ENCODE measurements at places on chromosomes 2 and 18.

- no peak for DNase-seq
Observed at GRCh38 chr2:131011486-131011885, 81.8 kb downstream of the FAM168B start.

- no peak for DNase-seq
Observed at GRCh38 chr18:47795434-47795814, 135.0 kb downstream of the SMAD2 start.

DNA sequence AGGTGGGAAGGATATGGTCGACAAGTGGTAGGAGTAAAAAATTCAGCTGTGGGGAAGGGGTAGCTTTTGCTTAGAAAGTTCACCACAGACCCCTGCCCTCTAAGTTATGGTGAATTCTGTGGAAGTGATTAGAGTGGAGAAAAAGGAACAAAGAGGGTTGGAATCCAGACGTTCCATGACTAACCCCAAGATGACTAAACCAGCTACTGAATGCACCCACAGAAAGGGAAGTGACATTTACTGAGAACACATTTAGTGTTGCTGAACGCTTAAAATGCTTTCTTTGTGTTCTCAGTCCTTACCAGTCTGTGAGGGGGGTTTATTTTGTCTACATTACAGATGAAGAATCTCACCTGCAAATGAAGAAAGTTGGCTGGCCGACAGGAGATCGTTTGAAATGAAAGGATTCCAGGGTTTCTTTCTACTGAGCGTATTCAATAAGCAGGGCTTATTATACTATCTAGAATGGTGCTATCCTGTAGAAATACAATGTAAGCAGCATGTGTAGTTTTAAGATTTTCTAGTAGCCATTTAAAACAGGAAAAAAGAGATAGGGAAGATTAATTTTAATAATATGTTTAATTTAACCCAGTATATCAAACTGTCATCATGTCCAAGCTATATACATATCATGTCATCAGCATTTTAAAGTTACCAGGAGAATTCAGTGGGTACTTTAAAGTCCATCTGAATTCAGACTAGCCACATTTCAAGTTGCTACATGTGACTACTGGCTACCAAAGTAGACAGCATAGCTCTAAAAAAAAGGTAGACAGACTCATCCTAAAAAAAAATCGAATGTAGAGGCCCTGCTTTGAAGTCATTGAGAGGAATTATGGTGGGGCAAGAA lies 60.1 kb downstream of the LIMS1 start:
- DNase-seq: peak; percentile 93

DNA sequence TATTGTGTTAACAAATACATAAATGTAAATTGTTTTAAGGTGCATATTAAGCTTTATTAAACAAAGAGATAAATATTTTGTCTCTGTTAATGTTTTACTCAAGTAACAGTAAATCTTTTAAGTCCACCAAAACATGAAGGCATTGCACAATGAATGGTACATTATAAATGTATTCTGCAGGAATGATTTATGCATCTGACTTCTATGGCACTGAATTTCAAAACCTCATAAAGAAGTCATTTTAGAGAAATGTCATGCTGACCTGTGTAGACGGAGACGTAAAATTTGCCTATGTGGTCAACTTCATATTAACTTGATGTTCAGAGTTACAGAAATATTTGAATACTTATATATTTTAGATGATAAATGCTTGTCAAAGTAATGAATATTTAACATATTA lies 194.7 kb downstream of the BABAM2 start:
- no peak for DNase-seq

DNA sequence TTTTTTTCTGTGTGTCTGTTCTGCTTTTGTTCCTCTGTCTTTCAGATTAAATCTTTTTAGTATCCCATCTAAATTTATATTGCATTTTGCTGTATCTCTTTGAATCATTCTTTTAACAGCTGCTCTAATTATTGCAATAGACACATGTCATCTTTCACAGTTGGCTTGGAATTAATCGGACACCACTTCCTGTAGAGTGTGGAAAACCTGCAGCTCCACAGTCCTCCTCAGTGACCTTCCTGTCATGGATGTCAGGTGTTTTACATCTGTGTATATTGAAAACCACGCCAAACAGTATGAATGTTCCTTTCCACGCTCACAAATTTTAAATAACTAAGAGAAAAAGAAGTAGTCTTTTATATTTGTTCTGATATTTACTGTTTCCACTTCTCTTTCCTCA lies 135.3 kb downstream of the PXDN start:
- DNase-seq: no peak

DNA sequence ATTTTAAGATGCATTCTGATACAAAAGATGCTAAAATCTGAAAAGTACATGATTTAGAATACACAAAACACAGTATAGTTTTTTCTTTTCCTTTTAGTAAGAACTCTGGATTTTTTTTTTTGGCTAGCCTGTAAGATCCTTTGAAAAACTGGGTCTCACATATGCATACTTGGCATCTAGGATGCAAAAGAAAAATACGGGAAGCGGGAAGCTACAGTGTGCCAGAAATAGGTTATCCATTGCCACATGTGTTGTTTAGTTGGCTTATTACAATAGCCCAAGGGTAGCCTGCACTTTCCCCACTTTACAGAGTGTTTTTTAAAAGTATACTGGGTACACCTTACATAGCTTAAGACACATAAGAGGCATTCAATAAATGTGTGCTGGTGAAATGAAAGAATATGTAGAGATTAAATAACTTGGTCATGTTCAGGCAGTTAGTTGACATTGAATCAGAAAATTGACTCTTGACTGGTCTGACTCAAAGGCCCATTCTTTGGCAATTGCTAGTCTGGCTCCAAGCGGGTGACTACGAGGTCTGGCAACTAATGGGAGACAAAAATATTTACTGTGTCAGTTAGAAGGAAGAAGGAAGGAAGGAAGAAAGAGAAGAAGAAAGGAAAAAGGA lies 286.8 kb upstream of the TRIB2 start:
- DNase-seq: no peak

DNA sequence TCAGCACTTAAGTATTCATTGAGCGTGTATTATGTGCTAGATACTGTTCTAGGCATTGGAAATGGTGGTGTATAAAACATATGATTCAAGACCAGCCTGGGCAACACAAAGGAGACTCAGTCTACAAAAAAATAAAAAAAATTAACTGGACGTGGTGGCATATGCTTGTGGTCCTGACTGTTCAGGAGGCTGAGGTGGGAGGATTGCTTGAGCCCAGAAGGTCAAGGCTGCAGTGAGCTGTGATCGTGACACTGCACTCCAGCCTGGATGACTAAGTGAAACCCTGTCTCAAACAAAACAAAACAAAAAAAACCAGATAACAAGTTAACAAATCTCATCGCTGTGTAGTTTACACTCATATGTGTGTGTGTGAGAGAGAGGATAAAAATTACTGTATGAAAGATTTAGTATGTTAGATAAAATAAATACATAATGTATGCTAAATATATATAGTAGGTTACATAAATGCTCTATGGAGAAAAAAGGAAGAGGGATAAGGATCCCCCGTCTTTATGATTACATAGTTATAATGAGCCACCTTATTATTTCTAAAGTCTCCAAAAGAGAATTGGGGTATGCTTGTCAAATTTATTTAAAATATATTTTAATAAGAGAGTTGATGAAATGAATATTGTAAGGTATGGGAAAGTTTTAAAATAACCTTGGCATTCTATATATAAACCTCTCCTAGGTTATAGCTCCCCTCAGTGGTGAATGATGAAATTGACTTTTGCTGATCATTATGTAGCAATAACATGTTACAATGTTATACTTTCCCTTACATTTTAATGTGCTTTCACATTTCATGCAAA lies 69.2 kb downstream of the EHBP1 start:
- peak; percentile 62 for DNase-seq

DNA sequence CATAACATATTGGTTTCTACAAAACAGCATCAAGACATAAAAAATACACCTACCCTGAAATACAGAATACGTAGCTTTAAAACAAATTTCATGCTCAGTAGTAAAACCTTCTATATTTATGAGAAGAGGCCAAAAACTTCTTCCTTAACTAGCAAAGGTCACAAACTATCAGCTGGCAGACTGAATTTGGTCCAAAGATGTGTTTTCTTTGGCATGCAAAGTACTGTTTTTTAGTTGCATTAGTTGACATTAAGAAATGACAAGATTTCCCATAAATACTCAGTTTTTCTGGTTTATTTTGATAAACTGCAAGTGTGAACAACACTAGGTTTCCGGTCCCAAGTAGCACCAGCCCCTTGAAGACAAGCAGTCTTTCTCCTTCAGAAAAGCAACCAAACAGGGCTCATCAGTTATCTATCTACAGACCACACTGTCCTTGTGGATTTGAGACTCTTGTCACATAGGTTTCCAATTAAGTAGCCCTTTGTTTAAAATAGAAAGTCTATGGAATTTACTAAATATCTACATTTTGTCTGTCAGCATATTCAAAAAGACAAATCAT lies 35.6 kb downstream of the SLC25A12 start:
- no peak for DNase-seq

DNA sequence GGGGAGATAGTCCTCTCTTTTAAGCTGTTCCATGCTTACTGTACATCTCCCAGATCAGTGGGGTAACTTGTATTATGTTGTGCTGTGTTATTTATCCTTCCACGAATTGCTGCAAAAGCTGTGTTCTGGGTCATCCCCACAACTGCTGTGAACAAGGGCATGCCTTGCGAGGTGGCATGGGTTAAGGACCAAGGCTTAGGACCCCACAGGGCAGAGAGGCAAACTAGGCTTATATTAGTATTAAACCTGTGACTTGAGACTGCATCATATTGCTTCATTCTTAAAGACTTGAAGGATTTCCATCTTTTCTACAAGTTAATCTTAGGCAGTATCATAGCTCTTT lies 19.9 kb downstream of the RND3 start:
- no peak for DNase-seq

DNA sequence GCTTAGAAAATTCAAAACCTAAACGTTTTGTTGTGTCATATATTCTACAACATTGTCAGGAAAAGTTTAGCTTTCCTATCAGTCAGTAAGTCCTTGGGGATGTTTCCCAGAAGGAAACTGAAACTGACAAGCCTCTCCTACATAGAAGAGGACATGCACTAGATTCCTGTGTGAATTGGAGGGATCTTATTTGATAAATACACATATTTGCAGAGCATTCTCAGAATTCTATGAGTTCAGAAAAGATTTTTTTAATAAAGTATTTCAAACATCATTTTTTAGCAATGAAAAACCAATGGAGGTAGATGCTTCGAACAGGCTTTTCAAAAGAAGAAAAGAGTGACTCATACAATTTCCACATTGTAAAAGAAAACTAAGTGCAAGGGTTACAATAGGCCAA lies 1706.7 kb downstream of the SUCLG1 start:
- no peak for DNase-seq

DNA sequence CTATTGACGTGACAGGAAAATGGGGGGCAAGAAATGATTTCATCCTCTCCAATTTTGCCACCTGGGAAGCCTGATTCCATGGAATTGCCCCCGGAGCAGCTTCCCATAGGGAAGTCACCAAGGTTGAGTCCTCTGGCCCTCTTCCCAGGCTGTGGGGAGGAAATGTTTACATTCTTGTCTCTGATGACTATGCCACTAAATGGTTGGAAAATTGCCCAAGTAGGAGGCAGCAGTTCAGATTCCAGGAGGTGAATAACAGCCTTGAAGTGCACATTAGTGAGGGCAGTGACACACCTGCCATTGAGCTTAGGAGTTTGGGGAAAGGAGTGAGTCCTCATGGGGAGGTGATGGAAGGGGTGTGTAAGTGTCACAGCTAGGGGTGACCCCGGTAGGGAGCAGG lies 449.2 kb upstream of the DCC start:
- peak; percentile 47 for DNase-seq

GRCh38 chr2:27831279-27832050 lies 58.7 kb downstream of the RBKS start:
- DNase-seq: peak; percentile 84

DNA sequence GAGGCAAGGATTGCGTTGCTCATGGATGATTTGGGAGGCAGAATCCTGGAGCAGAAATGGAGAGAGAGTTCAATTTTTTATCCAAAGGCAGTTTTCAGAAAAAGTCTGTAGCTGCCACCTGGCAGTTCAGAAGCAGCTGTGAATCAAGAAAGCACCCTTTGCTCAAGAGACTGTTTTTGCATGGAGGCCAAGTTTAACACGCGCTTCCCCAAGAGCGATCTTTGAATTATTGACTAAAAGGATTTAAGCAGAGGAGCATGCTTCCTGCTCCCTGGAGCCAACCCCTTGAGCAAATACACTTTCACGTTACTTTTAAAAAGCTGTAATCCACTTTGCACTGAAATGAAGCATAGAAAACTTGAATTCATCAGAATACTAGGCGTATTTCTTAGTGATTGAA lies 252.4 kb downstream of the RNF144A start:
- no peak for DNase-seq

DNA sequence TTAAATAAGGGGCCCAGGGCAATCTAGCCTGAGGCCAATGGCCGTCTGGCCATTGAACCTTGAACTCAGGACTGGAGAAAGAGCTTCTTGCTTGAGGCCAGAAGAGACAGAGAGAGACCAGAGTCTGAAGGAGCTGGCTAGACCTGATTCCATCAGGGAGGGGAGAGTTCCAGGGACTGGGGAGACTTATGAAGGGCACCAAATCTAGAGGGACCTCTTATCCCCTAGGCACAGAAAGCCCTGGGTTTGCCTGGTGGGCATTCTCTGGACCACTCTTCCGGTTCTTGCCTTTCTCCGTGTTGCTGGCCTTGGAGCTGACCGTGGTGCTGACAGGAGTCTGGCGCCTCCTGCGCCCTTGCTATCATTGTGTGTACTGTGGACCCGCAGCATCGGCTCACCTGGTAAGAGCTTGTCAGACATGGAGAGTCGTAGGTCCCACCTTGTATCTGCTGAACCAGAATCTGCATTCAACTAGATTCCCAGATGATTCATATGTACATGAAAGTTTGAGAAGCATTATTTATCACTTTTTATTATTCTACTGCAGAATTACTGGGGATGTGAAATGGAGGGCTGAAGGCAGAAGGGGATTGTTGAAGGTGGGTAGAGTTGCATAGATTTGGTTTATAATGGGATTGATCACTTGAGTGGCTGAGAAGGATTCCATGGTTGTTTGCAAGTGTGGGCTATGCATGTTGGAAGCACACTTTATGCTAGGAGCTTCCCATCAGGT lies 4.3 kb upstream of the TRPM8 start:
- DNase-seq: no peak

- DNase-seq: no peak
Observed at GRCh38 chr2:181074457-181074856, 94.1 kb downstream of the UBE2E3 start.

DNA sequence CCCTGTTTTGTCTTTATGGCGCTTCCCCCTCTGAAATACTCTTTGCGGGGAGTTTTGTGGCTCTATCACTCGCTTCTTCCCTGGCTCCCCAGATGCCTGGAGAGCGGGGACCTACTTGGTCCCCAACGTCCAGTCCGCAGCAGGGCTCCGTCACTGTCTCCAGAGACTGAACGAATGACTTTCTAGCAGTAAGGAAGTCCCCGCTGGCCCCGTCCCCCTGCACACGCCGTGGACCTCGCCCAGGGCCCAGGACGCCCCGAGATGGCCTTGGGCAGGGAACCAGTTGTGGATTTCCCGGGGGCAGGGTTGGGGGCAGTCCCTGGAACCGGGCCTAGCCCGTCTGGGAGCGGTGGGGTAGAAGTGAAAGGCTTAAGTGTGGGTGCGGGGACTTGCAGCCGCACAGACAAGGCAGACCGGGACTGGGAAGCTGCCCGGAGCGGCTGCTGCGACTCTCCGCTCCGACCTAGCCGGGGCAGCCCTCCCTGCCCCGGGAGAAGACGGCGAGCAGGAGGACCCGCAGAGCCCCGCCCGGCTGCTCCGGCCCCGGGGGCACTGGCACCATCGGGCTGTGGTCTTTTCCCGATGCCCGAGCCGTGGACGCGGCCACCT lies 821 bp upstream of the EPHA4 start:
- peak; percentile 22 for DNase-seq

Measured in RCC 7860 (cell line).